Kidney epithelial cell (primary cell): ENCODE measurements at places on chromosomes 1 and 21. TPM values are rescaled to one million over a fixed set of nuclear protein-coding genes. Genes with fewer than 3 reads are reported as not detected.

The C8A gene
- total RNA-seq: not detected in 2 replicates

The DYRK3 gene
- total RNA-seq: 14.8 and 17.9 TPM in 2 replicates

The CHAF1B gene
- total RNA-seq: 3.3 and 3.6 TPM in 2 replicates

The HSD11B1 gene
- 2.0 and 2.1 TPM in 2 replicates for total RNA-seq

- no peak for DNase-seq
Observed at GRCh38 chr1:175663991-175664390, 79.4 kb downstream of the TNR start.

- DNase-seq: no peak
Observed at GRCh38 chr1:185353124-185353523, 36.1 kb upstream of the IVNS1ABP start.

GRCh38 chr1:90732136-90732535 lies 15.0 kb upstream of the BARHL2 start:
- DNase-seq: no peak
